NCI-H1417 treated with DMSO at 0.1 percent for 48 hours (cell line): ENCODE measurements at places on chromosomes 11 and 22.

- DNase-seq = no peak
Measured at GRCh38 chr11:2813141-2813908, 72.2 kb downstream of the CDKN1C start.

DNA sequence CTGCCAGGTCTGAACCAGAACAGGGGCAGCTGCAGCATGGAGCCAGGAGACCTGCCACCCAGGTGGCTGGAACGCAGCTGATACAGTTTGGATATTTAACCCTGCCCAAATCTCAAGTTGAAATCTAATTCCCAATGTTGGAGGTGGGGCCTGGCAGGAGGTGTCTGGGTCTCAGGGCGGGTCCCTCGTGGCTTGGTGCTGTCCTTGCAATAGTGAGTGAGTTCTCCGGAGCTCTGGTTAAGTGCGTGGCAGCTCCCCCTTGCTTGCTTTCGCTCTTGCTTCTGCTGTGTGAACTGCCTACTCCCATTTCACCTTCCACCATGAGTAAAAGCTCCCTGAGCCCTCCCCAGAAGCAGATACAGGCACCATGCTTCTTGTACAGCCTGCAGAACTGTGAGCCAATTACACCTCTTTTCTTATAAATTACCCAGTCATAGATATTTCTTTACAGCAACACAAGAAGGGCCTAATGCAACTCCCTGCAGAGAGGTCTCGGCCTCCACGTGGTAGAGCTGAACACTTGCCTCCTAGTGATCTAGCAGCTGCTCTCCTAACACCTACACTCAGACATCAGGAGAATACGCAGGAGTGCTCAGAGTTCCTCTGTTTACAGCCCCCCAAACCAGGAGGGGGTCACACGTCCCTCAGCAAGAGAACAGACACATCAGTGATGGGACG, 203.7 kb downstream of the CTTN start:
- DNase-seq = no peak

DNA sequence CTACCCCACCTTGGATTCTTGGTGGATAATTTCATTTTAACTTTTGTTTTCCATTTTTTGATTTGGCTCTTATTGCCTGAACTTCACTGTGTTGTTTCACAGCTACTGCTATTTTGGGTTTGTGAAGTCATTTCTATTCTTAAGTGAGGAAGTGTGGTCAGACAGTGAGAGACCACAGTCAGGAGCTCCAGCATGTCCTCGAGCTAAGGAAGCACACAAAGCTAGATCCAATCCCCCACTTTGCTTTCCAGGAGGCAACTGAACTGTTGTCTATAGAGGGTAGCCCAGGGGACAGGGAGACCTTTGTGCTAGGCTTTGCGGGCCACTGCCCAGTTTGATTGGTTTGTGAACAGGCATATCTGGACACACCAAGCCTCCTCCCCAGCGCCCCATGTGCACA, 251.8 kb upstream of the KIRREL3 start:
- no peak for DNase-seq

GRCh38 chr11:42770444-42771065, 541.2 kb upstream of the API5 start:
- no peak for DNase-seq

GRCh38 chr11:117179048-117179999, 781 bp downstream of the SIDT2 start:
- DNase-seq = no peak

GRCh38 chr11:63589000-63589399, 25.2 kb downstream of the PLAAT3 start:
- no peak for DNase-seq
